Cardiac septum (tissue), 1 donor: ENCODE measurements at places on chromosomes 4 and X. TPM values are rescaled to one million over a fixed set of nuclear protein-coding genes. Genes with fewer than 3 reads are reported as not detected.

DNA sequence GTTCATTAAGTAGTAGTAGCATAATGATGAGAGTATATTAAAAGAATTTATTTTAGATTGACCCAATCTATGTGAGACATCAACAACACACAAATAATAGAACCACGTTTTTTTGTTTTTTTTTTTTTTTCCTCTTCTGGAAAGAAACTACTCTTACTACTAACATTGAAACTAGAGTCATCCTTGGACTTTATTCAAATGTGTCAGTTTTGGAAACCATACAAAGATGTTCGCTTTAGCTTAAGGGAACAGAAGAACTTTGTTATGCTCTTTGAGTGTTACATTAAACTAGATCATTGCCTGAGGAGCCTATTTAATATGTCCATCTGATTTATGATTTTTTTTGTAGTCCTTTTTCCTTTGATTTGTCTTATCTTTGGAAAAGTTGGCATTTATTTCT, 166.7 kb downstream of the RPA4 start:
- DNase-seq = no peak

The CFAP47 gene
- total RNA-seq = not detected

DNA sequence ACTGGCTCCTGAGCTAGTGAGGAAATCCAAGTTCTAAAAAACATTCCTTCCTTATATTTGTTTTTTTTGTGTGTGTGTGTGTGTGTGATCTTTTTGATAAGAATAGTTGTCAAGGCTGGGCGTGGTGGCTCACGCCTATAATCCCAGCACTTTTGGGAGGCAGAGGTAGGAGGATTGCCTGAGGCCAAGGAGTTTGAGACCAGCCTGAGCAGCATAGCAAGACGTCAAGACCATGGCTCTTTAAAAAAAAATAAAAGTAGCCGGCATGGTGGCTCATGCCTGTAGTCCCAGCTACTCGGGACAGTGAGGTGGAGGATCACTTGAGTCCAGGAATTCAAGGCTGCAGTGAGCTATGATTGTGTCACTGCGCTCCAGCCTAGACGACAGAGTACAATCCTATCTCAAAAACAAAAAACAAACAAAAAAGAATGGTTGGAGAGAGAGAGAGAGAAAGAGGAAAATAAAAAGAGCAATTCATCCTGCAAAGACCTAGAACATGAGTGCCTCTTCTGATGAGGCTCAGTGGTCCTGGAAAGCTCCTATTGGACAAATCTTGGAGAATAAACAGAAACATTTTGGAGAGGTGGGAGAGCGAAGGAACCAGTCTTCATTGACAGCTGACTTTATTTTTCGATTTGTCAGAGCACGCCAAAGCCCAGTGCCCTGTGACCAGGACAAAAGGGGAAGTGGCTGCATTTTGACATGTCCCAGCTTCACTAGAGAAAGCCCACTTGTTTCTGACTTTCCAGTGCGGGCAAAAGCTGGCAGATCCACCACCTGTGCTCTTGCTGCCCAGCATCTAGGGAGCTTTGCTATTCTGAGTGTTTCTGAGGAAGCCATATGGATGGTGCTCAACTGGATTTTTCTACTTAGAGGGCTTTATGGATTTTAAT, 244.7 kb downstream of the PALLD start:
- DNase-seq = no peak

The TAF9B gene
- total RNA-seq = 19.6 TPM

- DNase-seq = no peak
These were observed 65.3 kb downstream of the HPRT1 start for GRCh38 chrX:134525086-134525792.

DNA sequence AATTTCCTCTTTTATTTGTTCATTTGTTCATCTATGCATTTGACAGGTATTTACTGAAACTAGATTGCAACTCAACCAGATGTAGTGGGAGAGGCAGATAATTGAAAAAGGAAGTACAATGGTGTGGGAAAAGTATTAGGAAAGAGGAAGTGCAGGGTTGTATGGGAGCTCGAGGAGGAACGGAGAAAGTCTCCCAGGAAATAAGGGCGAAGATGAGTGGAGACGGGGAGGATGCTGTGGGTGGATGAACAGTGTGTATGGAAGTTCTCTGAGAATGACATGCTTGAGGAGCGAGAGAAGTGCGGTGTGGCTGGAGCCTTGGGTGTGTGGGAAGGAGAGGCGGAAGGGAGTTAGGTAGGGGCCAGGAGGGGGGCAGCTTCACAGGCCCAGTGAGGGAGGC, 87.5 kb upstream of the DHX15 start:
- DNase-seq = no peak

GRCh38 chrX:14073071-14073470, 43.4 kb upstream of the GEMIN8 start:
- no peak for DNase-seq

The ZNF711 gene
- 1.9 TPM for total RNA-seq

The HTN3 gene
- not detected for total RNA-seq
